ENCODE measurements at places on chromosomes 4 and X.

DNA sequence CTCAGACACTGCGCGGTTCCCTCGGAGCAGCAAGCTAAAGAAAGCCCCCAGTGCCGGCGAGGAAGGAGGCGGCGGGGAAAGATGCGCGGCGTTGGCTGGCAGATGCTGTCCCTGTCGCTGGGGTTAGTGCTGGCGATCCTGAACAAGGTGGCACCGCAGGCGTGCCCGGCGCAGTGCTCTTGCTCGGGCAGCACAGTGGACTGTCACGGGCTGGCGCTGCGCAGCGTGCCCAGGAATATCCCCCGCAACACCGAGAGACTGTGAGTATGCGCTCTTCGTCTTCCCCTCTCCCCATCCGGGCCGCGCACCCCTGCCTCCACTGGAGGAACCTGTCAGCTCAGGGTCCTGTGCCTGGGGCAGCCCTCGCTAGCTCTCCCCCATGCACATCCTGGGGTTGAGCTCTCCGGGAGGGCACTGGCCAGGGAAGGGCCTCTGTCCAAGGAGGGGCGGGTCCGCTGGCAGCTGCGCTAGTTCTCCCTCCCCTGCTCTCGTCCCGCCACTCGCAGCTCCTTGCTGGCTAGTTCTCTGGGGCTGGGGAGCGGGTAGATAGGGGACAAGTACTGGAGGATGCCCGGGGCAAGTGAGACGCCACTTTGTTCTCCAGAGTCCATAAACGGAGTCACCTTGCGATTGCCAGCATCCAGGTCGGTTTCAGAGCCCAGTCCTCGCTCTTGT lies 2.2 kb downstream of the SLIT2 start:
- no peak for DNase-seq

DNA sequence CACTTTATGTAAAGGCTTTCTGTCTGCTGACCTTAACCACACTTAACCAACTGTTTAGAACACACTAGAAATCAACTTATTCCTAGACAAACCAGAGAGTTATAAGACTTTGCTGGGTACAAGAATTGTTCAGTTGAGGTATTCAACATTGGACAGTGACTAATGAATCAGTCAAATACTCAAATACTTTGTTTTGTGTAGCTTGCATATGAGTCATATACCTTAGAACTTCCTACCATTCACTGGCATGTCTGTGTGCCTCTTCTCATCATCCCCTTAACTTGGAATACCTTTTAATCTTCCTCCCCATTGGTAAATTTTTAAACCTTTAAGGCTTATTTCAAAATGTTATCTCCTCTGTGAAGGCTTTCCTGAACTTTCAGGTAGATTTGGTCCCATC lies 708.8 kb upstream of the GRIA3 start:
- DNase-seq = no peak

DNA sequence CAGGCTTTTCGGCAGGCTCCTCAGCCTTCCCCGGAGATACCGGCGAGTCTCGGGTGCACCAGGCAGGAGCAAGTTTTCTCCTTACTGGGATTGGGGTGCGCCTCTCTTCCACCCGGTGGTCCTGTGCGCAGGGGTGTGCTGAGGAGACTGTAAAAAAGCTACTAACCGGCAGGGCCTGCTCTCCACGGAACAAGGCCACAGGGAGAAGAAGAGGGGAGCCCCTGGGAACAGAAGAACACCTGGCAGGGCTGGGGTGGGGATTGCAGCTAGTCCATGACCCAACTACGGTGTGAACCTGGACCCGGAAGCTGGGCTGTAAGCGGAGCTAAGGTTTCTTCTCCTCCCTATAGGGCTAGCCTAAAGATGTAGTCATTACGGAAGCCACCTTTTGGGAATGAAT lies 17.7 kb upstream of the ZIC3 start:
- DNase-seq = no peak

GRCh38 chr4:10167201-10167600 lies 50.6 kb upstream of the WDR1 start:
- no peak for DNase-seq

DNA sequence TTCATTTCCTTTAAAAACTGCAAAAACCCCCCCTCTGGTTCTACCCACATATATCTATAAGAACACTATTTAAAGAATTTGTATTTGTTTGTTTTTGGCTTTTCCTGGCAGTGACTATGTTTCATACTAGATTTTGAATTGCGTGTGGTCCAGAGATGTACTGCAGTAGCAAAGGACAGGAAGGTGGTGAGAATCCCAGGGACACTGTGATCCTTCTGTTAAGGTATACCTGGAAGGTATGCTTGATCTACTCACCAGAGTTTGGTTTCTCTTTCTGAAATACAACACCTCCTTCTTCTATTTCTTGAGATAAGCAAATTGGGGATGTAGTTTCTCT lies 129.6 kb upstream of the RASGEF1B start:
- DNase-seq = no peak

DNA sequence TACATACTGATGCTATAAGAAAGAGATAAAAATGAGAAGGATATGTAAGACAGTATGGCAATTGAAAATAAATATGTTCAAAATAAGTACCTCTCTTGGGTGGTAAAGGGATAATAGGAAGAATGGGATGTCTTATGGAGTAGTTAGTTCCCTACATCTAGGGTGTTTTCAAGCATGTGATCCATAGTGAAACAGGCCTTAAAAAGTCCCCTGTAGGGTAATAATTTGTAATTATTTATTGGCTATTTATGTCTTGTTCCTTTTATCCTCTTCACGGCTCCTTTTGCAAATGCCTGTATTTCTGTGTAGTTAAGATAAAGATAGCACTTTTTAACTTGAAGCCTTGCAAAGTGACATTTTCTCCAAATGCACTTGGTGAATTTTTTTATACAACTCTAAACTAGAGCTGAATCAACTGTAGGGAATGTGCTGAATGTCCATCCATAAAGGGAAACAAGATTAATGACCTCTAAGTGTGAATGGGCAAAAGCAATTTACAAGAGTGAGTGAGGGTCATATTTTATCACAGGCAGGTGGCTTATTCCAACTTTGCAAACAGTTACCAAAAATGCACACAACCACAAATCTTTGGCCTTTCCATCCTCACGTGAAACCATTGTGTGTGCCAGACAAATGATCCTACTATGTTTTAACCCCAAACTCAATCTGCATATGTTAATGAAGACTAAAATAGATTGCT lies 299.0 kb downstream of the KCNIP4 start:
- DNase-seq = no peak

GRCh38 chrX:111465669-111466068 lies 45.8 kb upstream of the SERTM2 start:
- no peak for DNase-seq

DNA sequence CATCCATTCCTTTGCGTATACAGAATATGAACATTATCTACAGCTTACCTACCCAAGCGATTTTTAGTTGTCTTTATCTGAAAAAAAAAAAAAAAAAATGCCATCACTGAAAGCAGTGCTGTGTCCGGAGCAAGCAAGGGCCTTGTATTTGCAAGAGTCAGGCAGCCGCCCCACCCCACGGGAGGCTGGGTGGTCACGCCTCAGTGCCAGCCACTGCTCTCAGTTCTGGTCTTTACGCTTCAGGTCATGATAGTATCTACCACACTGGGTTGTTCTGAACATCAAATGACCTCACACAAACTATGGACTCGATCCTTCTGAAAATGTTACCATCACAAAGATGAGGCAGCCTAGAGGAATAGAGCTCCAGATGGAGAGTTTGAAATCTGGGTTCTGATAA lies 62.7 kb upstream of the HELT start:
- DNase-seq = no peak

GRCh38 chrX:103953353-103953752 lies 9.1 kb upstream of the TMSB15B start:
- no peak for DNase-seq

DNA sequence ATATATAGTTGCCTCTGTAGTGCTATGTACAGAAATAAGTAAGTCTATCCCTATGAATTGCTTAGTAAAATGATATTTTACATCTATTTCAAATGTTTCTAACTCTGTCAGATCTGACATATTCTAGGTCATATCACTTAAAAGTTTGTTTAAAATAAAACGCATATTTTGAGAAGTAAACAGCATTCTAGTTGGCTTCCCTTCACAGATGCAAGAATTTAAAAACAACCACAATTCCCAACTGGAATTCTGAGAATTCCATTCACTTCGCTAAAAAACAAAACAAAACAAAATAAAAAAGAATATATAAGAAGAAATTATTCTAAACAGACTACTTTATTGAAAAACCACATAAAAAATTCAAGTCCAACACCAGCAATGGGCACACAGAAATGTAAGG lies 126.0 kb downstream of the PPP3CA start:
- DNase-seq = no peak

GRCh38 chrX:129793604-129794191 lies 13.9 kb downstream of the SASH3 start:
- DNase-seq = no peak

GRCh38 chr4:100428051-100428450 lies 89.8 kb downstream of the EMCN start:
- no peak for DNase-seq

- no peak for DNase-seq
Observed at GRCh38 chr4:17932041-17932440, 89.5 kb downstream of the LCORL start.

- DNase-seq = no peak
Observed at GRCh38 chr4:90293320-90293719, 166.1 kb downstream of the CCSER1 start.

GRCh38 chr4:135166661-135167060 lies 965.1 kb upstream of the PABPC4L start:
- no peak for DNase-seq

DNA sequence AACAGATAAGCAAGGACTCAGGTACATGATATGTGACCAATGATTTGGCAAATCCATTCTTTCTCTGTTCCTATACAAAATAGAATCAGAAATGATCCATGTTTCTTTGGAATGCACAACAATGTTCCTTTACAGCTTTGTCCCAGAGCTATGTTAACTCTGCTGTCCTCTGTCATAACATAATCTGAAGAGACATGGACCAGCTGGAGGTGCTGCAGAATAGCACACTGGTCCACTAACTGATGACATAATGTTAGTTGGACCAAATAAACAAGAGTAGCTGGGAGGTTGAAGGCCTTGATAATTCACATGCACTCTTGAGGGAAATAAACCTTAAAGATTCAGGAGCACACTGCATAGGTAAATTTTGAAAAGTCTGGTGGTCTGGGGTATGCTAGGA lies 23.0 kb upstream of the DHX15 start:
- no peak for DNase-seq

DNA sequence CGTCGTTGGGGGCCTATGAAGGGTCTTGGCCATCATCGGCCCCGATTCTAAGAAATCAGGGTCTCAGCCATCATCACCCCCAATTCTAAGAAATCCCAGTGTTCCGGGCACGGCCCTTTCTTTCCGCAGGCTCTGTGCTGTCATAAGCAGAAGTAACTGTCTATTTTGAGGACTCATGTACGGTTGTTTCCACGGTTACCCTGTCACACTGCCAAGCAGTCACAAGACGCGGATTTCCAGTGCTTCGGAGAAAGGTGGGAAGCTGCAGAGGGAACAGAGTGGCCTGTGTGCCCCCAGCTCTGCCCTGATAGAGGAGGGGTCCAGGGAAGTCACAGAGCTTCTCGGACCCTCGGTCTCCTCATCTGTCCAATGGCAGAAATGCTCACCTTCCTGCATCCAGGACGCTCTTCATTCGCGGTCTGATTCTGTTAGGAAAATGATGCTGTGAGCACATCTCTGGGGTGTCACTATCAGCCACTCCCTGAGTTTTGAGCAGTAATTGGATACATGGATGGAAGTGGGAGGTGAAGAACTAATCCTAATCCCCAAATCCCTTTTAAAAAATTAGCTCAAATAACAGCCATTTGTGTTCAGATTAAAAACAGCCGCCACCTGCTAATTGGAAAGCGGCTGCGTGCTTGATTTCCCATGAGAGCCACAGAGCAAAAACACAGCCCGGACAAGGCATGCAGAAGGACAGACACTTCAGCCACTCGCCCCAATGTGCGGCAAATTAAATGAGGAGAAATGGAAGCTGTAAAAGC lies 73.1 kb downstream of the WFS1 start:
- DNase-seq = no peak

DNA sequence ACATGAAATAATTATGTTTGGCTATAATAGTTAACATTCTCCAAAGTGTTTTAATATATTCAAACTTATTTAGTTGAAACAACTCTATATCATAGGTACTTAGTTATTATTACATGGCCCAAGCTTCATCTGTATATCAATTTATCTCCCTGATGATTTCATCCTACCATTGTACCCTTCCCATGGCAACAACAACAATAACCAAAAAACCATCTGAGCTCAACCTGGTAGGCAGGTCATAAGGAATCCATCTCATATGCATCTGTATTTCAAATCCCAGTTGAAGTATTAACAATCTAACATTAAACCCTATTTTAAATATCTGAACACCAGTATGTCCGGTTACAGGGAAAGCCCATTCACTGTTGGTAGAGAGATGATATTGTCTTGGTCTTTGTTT lies 33.1 kb upstream of the SLC7A11 start:
- no peak for DNase-seq

DNA sequence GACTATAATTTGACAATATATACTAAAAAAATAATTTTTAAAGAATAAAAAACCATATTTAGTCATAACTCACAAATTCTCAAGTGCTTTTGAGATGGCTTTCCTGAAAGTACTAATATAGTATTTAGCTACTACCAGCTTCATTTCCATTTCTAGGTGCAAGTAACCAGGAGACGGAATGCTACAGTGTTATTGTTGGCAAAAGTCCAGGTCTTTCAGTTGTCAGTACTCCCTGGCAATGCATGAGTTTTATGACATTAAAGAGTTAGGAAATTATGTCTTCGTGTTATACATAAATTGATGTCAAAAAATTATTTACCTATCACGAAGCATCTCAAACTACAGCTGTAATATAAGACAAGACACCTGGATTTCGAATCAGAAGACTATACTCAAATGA lies 45.0 kb downstream of the TMEM47 start:
- DNase-seq = no peak

DNA sequence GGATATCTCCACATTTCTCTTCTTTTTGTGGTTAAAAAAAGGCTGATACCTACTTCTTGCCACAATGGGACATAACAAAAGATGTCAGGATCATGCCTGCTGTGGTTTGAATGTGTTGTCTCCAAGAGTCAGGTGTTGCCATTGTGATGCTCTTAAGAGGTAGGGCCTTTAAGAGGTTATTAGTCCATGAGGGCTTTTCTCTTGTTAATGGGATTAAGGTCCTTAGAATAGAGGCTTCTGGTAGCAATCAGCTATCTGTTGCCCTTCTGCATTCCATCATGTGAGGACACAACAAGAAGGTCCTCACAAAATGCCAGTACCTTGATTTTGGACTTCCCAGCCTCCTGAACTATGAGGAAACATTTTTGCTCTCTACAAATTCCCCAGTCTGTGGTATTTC lies 191.4 kb downstream of the GBA3 start:
- DNase-seq = no peak

GRCh38 chr4:98232202-98232601 lies 29.0 kb upstream of the RAP1GDS1 start:
- no peak for DNase-seq

DNA sequence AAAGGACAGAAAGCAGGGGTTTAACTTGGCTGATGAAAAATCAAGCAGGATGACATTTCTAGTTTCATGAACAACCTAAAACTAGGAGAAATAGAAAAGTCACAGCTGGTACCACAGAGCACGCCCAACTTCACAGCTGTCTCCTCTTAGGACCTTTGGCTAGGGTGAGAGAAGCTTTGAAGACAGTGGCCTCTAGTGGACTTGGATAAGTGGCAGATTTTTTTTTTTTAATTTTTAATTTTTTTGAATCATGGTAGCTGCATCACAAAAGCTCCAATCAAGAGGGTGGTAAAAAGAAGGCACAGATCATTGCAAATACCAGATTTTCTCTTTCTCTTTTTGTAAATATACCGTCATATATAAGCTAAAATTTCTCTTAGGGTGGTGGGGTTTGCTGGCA lies 20.2 kb upstream of the MAP3K15 start:
- DNase-seq = peak; percentile 39

- DNase-seq = no peak
Observed at GRCh38 chrX:44462850-44463249, 79.8 kb downstream of the FUNDC1 start.
